ENCODE measurements at places on chromosomes 6 and 20.
A peak's percentile ranks its signal among the peaks of the same experiment; 100 is the strongest.

GRCh38 chr6:74577619-74578018 lies 628.2 kb downstream of the COL12A1 start:
- DNase-seq = no peak

DNA sequence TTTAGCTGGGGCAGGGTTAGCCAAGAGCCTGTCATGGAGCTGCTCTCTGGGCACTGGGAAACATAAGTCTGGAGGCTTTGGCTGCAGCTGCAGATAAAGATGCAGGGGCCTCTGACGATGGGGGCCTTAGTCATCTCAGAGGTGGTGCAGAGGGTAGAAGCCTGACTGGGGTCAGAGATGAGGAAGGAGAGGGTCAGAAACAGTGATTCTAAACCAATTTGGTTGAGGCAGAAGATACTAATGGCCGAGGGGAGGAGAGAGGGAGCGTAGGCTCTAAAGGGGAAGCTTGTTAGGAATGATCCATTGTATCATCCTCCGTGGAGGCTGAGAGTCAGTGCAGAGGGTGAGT lies 33.8 kb downstream of the PLEKHG1 start:
- DNase-seq = no peak

DNA sequence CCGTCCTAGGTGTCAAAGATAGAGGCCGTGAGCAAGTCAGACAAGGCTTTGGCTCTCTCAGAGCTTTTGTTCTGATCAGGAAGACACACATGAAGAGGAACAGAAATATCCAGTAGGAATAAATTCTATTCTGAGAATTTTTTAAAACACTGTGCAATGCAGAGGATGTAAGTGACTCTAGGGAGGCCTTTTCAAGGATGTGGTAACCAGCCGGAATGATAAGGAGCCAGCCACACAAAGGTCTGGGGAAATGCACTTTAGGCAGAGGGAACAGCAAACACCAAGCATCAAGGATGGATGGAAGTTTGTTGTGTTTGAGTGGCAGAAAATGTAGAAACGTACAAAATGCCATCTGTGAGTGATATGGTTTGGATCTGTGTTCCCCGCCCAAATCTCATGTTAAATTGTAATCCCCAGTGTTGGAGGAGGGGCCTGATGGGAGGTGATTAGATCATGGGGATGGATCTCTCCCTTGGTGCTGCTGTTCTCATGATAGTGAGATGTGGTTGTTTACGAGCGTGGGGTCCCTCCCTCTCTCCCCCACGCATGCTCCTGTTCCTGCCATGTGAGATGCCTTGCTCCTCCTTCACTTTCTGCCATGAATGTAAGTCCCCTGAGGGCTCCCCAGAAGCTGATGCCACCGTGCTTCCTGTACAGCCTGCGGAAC lies 93.6 kb upstream of the CDYL start:
- no peak for DNase-seq

GRCh38 chr6:44854712-44855443 lies 467.4 kb downstream of the CDC5L start:
- no peak for DNase-seq

DNA sequence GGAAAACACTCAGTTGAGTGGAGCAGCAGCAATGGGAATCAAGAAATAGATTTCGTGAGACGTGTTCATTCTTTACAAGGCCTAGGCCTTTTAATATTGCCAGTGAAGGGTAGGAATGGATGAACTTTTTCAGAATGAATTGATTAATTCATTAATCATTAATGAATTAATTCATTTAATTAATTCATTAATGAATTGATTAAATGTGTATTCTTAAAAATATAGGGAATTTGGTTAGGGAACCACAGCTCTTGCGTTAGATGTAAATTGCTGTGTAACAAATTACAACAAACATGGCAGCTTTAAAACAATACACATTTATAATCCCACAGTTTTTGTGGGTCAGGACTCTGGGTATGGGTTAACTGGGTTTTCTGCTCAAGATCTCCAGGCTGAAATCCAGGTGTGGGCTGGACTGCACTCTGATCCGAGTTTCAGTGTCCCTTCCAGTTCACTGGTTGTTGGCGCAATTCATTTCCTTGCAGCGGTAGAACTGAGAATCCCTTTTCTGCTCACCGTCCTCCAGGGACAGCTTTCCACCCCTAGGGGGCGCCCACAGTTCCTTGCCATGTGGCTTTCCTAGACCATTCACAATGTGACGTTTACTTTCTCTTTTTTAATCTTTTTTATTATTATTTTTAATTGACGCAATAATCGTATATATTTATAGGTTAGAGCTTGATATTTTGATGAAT lies 32.8 kb upstream of the BCAS1 start:
- peak; percentile 37 for DNase-seq

- DNase-seq = no peak
Observed at GRCh38 chr6:32163559-32164258, 686 bp upstream of the EGFL8 start.

DNA sequence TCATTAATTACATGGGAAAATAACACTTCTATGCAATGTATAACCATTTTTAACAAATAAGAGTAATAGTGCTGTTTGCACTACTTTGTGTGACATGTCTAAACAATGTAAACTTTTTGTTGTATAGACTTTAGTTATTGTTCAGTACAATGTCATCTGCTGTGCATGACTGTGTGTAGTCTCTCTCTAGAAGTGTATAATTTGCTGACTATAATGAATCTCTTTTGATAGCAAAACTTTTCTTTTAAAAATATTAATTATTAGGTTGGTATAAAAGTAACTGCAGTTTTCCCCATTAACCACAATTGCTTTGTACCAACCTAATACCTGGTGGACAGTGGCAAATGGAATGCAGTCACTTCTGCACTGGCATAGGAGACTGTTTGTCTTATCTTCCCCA lies 124.2 kb upstream of the SGK1 start:
- DNase-seq = no peak

GRCh38 chr6:105805501-105806023 lies 280.6 kb upstream of the PRDM1 start:
- DNase-seq = no peak

DNA sequence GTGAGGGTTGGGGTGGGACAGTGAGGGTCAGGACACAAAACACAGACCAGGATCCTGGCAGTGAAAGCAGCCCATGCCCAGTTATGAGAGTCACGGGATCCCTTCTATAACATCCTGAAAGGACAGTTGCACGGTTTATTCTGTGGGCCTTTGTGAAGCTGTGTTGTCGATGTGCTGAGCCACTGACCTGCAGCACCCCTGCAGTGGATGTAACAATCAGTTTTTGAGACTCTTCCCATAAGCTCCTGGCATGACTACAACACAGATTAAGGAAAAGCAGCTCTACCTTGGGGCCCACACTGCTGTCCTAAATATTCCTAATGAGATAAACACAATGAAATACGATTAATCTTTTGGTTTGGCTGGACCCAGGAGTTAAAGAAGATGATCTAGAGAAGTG lies 3.7 kb downstream of the PYGB start:
- no peak for DNase-seq

DNA sequence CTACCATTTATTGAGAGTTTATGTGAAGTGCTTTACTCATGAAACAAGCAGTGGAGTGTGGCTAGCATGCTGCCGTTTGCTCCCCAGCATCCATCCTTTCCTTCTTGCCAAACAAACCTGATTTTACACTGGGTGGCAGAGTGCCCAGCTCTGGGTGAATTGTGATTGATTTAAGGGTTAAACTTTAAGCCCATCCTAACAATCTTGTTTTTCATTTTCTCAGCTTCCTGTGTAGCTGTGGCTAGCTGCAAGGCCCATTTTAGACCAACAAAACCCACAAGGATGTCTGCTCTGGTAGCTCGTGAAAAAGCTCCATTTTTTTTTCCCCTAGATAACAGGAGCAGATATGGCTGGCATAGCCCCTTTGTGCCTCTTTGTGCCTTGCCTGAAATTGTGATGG lies 77.7 kb upstream of the KCNG1 start:
- no peak for DNase-seq

DNA sequence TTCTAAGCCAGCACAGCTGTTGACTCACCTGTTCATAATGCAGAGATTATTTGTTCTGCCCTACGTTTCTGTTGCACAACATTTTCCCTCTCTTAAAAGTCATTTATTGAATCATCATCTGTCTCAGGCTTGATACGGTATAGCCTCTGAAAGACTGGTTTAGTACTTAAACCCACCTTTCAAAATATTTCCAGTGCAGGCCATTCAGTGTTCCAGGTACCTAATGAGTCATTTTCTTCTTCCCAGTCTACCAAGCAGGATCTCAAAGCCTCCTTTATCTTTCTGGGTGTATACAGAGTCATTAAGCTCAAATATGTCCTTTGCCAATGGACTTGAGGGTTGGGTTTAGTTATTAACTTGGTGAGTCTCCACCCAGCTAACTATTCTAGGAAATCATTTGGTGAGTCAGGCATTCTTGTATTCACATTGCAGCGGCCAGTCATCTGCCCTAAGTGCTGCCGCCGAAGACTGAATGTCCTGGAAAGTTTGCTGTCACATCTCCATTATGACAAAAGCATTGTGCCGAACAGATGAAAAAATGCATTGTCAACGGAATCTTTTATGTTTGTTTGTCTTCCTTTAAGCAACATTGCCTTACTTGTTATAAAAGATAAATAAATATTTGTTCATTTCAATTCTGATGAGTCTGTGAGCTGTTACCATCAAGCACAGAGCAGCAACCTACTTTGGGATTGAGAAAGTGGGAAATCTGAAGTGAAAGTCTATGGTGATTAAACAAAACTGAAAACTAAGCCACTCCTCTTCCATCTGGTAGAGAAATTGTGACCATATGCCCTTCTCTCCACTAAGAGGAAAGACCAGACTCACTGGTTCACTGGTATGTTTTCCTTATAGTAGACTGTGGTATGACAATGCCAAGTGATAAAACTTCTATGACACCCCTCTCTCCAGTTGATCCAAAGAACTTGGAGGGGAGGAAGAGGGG lies 14.3 kb upstream of the FAM135A start:
- no peak for DNase-seq

DNA sequence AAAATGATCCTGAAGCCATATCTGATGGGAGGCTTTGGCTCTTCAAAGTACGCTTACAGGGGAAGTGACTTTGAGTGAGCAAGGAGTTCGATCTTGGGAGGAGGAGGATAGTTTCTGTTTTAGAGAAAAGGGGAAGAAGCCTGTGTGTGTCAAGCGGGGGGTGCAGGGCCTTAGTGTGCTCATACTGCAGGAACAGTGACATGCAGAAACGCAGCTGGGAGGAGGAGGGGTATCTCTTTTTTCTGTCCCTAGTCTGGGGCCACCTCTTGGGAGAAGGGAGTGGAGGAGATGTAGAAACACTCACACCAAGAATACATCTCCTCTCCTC lies 19.8 kb downstream of the SIRPD start:
- no peak for DNase-seq

DNA sequence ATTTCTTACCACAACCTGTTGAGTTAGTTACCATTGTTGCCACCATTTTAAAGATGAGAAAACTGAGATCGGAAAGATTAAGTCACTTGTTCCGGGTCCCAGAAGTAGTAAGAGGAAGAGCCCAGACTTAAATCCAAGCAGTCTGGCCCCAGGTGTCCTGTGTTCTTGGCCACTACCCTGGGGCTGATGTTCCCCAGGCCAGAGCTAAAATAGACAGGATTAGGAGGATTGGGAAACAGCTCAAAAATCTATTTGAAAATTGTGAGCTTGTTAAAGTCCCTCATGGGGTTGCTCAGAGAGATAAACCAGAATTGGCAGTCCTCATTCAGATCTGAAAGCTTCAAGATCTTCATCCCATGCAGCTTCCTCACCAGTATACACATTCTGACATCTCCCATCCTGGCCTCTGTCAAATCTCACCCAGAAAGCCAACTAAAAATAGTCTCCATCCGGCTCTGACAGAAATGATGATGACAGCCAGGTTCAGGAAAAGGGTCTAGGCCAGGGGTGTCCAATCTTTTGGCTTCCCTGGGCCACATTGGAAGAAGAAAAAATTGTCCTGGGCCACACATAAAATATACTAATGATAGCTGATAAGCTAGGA lies 62.0 kb downstream of the GFOD1 start:
- no peak for DNase-seq

DNA sequence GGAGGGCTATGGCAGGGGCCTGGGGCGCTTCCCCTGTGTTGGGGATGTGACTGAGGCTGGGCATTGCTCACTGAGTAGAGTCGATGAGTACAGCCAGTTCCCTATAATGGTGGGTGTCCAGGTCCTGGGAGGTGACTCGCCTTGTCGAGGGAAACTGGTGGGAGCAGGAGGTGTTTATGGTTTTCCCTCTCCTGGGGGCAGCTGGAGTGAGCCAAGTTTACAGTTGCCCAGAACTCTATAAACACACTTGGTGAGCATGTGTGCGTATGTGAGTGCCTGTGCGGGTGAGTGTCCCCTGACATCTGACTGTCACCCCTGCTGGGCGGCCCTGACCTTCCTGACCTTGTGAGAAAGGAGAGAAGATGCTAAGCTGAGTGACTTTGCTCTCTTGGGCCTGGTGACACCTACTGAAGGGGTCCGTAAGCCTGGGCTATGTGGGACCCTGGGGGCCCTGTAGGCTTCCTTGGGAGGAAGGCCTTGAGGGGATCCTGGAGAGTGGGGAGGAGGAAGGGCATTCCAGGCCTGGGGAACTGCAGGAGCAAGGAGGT lies 65.9 kb downstream of the VEGFA start:
- DNase-seq = no peak

- no peak for DNase-seq
Observed at GRCh38 chr6:125019918-125020317, 57.7 kb downstream of the RNF217 start.

- no peak for DNase-seq
Observed at GRCh38 chr20:47572105-47572729, 70.5 kb downstream of the NCOA3 start.

DNA sequence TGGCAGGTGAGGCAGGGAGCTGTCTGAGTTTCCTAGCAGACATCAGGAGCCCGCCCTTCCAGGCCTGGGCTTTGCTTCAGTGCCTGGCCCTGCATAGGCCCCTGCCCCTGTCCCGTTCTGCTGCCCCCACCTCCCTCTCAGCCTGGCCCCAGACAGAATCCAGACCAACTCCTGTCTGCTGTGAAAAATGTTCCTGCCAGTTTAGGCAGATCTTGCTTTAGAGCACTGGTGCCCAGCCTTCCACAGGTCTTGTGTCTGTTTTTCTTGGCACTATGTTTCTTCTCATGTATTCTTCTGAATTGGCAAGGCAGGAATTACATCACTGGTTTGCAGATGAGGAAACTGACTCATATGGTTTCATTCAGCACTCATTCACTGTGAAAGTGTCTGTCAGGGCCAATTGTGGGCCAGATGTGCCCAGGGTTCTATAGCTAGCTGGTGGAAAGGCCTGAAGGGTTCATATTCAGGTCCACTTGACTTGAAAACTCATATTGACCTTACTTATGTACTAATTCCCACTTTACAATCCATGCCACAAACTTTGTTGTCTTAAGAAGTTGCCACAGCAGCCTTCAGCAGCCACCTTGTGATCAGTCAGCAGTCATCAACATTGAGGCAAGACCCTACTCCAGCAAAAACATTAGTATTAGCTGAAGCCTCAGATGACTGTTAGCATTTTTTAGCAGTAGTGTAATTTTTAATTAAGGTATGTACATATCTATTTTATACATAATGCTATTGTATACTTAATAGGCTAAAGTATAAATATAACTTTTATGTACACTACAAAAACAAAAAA lies 40.5 kb downstream of the HLA-F start:
- no peak for DNase-seq

GRCh38 chr6:41757931-41758640 lies 10.9 kb upstream of the PGC start:
- DNase-seq = no peak

- DNase-seq = no peak
Observed at GRCh38 chr20:39563349-39563748, 601.2 kb downstream of the DHX35 start.

- DNase-seq = no peak
Observed at GRCh38 chr20:64139199-64140060, 24.8 kb upstream of the MYT1 start.
